ENCODE measurements at places on chromosomes 1 and 21.

GRCh38 chr1:198495631-198496030, 44.8 kb downstream of the ATP6V1G3 start:
- no peak for DNase-seq

DNA sequence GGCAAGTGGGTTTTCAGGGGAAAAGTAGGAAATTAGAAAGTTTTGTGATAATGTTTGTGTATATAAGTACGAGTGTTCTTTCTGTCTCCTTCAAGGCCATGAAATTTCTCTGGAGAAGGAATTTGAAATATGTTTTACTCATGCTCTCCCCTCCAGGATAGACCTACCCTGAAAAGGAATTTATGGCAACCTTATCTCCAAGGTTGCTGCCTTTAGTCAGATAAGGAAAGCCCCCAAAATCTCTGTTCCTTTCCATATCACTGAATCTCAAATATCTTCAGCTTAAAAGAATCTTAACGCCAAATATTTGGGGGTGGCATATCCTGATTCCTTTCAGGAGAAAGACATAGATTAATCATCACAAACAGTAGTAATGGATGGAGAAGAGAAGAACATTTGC, 499 bp upstream of the C4BPB start:
- no peak for DNase-seq

- DNase-seq, result no peak
These were observed 1.4 kb upstream of the ZC3H12A start for GRCh38 chr1:37472994-37473393.

GRCh38 chr1:20164694-20165202, 21.1 kb upstream of the UBXN10 start:
- DNase-seq, result no peak

DNA sequence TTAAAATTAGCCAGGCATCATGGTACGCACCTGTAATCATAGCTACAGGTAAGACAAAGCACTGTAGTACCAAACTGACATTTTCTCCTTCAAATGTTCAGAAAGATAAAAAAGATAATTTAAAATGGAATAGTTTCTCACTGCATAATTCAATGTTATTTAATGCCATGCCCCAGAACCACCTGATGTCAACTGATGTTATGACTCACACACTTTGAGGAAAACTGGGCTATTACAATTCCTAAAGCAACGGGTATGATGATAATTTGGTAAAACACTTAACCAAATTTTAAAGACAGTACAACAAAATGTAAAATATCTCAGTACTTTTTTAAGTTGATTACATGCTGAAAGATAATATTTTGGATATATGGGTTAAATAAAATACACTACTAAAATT, 22.9 kb upstream of the PLEKHO1 start:
- DNase-seq, result no peak

DNA sequence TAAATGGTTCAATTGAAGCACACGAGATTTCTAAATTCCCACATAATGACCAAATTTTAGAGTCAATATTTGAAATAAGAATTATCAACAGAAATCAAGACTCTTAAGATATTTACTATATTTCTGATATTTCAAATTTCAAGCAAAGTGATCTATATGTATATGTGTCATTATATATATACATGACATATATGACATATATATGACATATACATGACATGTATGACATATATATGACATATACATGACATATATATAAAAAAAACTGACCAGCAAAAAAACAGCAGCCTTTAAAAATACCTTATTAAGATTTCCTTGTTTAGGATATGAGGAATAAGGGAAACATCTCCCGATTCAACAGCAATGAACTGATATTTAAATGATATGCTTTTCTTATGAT, 266.2 kb downstream of the FAF1 start:
- no peak for DNase-seq

- no peak for DNase-seq
These were observed 48.5 kb upstream of the B3GALT5 start for GRCh38 chr21:39564200-39564599.

DNA sequence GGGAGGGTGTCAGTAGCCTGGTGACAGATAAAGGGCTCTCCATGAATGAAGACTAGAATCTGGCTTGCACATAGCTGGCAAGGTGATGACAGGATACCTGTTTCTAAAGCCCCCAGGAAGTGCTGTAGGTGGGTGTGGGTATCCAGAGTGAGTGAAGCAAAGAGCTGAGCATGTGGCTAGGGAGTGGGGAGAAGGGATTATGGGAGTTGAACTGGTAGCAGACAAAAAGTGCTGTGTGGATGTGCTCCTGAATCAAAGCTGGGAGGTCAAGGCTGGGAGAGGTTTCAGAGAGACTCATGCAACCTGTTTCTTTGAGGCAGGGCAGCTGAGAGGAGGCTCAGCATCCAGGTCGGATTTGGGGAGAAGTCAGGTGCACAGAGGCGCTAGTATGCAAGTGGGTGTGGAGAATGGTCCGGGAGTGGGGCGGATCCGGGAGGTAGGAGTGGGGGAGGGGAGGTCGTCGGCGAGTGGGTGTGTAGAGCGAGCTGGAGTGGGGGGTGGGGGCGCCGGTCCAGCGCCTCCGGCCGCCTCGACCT, 600 bp downstream of the ASTN1 start:
- DNase-seq, result no peak

DNA sequence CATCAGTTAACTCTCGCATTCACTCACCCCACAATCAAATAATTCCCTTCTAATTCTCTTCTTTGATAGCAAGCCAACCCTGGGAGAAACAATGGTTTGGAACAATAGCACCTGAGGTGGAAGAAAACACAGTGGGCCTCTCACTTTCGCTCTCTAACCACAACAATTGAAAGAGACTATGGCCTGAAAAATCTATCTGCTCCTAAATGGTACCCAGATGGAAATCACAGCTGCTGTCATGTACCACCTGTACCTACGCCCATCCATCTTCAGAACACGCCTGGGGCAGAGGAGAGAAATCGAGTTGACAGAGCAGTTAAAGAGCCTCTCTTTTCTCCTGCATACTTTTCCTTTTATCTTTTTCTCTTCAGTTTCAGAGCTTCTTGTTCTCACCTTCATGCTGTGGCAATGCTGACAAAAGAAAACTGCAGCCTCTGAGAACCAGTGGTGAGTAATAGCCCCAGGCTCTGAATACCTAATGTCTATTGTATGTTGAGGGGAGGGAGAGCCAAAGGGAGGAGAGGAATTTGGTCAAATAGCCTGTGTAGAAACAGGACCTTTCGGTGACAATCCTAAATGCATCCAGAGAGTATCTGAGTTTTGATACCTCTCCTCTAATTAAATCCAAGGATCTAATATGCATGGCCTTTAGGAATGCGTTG, 57.7 kb downstream of the ZC3H11B start:
- no peak for DNase-seq

DNA sequence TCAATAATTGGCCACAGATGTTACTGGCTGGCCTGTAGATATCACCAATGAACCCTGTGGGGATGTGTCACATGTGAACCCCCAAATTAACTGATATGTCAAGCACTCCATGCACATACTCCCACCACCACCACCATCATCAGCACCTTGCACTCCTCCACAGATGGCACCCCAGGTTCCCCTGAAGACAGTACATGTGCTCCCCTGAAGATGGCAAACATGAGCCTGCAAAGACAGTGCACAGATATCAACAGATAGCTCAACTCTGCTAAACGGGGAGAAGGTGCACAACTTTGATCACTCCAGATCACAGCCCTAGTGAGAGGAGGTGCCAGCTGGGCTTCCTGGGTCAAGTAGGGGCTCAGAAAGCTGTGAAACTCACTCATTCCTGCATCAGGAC, 74.4 kb downstream of the CLCA4 start:
- no peak for DNase-seq

GRCh38 chr1:40985875-40986274, 6.4 kb downstream of the CTPS1 start:
- no peak for DNase-seq

- DNase-seq, result no peak
These were observed 29.3 kb downstream of the RAB3B start for GRCh38 chr1:51961231-51961630.

- DNase-seq, result peak; percentile 12
These were observed 287.5 kb upstream of the DAB1 start for GRCh38 chr1:57711326-57711725.

- DNase-seq, result no peak
These were observed 47.3 kb upstream of the ST6GALNAC5 start for GRCh38 chr1:76820028-76820427.

- no peak for DNase-seq
These were observed 82.0 kb downstream of the UBIAD1 start for GRCh38 chr1:11354893-11355553.

GRCh38 chr1:246151796-246152434, 355.2 kb downstream of the SMYD3 start:
- peak; percentile 70 for DNase-seq

GRCh38 chr21:42357307-42357706, 6.5 kb upstream of the TFF2 start:
- no peak for DNase-seq

- DNase-seq, result no peak
These were observed 93.4 kb downstream of the KCNK1 start for GRCh38 chr1:233707153-233707879.

DNA sequence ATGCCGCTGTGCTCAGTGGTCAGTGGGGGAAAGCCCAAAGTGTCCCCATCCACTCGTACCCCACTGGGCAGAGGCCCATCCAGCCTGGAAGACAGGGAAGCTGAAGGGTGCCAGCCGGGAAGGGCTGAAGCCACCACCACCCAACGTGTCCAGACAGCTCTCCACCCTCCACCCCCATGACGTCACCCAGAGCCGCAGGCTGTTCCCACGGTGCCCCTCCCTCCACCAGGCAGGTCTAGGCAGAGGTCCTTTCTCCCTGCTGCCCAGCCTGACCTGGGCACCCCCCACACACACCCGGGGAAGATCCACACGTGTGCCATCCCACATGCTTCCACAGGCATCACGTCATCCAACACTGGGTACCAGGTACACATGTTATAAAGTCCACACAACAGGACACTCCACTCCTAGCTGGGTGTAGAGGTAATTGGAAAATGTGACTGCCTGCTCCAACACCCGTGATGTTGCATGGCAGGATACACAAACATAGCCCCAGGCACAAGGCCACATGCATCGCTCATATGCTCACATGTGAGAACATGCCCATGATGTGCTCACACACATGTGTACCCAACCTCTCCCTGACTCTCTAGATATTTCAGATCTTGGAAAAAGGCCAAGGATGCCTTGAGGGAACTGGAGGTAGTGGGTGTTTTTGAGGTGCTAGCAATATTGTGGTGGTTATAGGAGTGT, 5.1 kb upstream of the ARHGAP30 start:
- DNase-seq, result no peak

GRCh38 chr1:29934255-29934772, 698.0 kb downstream of the PTPRU start:
- no peak for DNase-seq

- no peak for DNase-seq
These were observed 20.3 kb upstream of the TNFRSF1B start for GRCh38 chr1:12146343-12147112.

DNA sequence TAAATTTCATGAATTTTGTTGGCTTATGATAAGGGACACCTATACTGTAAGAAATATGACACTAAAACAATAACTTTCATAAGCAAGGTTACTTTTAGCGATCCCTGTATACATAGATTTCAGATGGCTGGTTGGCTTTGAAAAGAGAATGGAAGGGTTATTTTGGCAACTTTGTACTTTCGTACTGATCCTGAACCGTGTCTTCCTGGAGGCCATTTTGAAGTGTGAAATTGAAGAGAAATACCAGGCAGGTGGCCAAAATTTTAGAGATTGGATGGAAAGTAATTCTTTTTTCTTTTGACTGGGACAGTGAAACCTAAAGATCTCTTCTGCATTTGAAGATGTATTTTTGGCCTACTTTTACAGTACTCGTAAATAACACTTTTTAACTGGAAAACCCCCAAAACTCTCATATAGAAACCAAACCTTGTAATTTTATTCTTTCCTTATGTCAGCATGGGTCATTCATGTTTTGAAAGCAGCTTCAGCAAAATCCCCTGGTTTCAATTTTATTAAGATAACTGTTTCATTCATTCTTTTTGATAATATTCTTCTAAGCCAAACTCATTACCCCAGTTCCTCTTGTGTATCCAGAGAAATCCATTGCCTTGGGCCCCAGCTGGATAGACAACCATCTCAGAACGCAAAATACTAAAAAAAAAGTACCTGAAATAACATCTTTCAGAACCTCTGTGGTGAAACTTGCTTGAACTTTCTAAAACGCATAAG, 38.4 kb upstream of the ZNF281 start:
- no peak for DNase-seq

- no peak for DNase-seq
These were observed 68.3 kb upstream of the SIM2 start for GRCh38 chr21:36630485-36631206.

- DNase-seq, result no peak
These were observed 302.6 kb downstream of the PBX1 start for GRCh38 chr1:164861632-164862031.

DNA sequence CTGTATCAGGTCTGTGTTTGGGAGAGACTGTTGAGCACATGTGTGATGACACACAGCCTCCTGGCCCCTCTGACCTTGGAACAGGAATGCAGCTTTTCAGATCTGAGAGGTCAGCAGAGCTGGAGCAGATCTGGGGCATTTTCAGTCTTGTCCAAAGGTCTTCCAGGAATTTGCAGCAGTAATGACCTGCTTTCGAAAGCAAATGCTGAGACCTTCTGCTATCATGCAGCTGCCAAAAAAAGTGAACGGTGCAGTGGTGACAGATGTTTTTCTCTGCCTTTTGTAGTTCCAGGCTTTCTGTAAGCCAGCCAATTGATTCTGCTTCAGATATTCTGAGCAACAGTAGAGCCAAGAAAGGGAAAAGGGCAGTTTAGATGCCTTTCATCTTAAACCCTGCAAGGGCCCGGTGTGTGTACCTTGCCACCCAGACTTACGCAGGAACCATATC, 137.8 kb upstream of the COA6 start:
- no peak for DNase-seq

GRCh38 chr21:33071770-33072306, 1.9 kb downstream of the OLIG1 start:
- no peak for DNase-seq

DNA sequence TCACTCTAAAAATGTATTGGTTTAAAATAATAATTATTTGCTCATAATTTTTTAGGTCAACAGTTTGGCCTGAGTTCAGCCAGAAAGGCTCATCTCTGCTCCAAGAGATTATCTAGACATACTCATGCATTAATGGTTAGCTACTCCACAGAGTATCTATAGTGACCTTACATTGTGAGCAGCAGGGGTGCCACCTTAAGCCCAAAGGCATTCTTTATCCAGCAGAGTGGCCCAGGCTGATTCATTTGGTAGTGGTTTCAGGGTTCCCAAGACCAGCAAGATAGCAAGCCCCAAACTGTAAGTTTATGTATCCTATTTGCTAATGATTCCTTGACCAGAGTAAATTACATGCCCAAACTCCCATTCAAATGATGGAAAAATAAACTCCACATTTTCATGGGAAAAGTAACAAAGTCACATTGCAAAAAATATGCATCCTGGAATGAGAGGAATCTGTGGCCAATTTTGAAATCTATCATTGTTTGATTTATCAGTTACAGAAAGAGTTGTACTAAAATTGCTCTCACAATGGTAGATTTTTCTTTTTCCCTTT, 182.6 kb upstream of the KCNK2 start:
- DNase-seq, result no peak

GRCh38 chr1:212689758-212690529, 9.7 kb downstream of the BATF3 start:
- no peak for DNase-seq

GRCh38 chr1:94055459-94056122, 65.4 kb downstream of the ABCA4 start:
- DNase-seq, result no peak
